ENCODE measurements at places on chromosomes 2 and 18. TPM values are rescaled to one million over a fixed set of nuclear protein-coding genes. Genes with fewer than 3 reads are reported as not detected.

Gene PIAS2
- total RNA-seq = 6.0 TPM

Gene TEX44
- total RNA-seq = not detected

GRCh38 chr18:57621246-57621604, 411 bp downstream of the NARS1 start:
- DNase-seq = no peak

GRCh38 chr2:69390471-69390870, 3.4 kb upstream of the GFPT1 start:
- DNase-seq = no peak

GRCh38 chr2:26610504-26611335, 30.4 kb downstream of the CIB4 start:
- DNase-seq = no peak

Gene KIDINS220
- total RNA-seq = 27.4 TPM

DNA sequence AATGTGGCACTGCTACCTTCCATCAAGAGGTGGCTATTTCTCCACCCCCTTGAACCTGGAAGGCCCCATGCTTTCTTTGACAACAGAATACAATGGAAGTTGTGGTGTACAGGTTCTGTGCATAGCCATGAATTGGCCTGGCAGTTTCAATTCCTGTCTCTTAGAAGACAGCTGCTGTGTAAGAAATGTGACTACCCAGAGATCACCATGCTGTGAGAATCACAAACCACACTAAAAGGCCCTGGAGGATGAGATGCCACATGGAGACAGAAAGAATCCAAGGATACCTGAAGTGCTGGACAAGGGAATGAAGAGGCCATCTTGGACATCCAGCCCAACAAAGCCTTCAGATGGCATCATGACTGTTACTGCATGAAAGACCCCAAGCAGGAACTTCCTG, 47.7 kb upstream of the EHBP1 start:
- DNase-seq = no peak
